ENCODE measurements at places on chromosomes 1 and 21.

GRCh38 chr21:39483917-39484316 lies 32.1 kb downstream of the SH3BGR start:
- DNase-seq = no peak

DNA sequence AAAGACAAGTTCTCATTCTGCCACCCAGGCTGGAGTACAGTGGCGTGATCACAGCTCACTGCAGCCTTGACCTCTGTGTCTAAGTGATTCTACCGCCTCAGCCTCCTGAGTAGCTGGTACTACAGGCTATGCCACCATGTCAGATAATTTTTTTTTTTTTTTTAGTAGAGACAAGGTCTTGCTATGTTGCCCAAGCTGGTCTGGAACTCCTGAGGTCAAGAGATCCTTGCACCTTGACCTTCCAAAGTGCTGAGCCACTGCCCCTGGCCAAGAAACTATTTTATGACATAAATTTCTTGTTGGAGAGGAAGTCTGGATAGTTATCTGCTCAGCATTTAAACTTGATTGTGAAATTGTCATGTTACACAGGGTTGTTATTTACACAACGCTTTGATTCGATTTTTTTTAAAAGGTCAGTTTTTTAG lies 2.1 kb downstream of the SCCPDH start:
- no peak for DNase-seq

- no peak for DNase-seq
These were observed 52.8 kb upstream of the ACTRT2 start for GRCh38 chr1:2968471-2968881.

DNA sequence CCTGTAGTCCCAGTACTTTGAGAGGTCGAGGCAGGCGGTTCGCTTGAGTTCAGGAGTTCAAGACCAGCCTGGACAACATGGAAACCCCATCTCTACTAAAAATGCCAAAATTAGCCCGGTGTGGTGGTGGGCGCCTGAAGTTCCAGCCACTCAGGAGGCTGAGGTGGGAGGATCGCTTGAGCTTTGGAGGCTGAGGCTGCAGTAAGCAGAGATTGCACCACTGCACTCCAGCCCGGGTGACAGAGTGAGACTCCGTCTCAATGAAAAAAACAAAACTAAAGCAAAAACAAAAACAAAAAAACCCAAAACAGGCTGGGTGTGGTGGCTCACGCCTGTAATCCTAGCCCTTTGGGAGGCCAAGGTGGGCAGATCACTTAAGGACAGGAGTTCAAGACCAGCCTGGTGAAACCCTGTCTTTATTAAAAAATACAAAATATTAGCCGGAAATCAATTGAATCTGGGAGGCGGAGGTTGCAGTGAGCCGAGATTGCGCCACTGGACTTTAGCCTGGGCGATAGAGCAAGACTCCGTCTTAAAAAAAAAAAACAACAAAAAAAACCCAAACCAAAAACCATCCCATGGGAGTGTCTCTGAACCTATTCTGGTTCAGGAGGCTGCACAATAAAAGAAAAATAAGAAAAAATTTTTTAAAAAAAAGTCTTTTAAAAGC lies 1.7 kb upstream of the CGN start:
- no peak for DNase-seq

- no peak for DNase-seq
These were observed 172.9 kb downstream of the DISC1 start for GRCh38 chr1:231799363-231799986.
